Myometrial cell (primary cell): ENCODE measurements at places on chromosomes 2 and 18. TPM values are rescaled to one million over a fixed set of nuclear protein-coding genes. Genes with fewer than 3 reads are reported as not detected.

ALK gene
- total RNA-seq = not detected in 2 replicates

PPP1R1C gene
- total RNA-seq = 0.29 TPM in 1 of 2 replicates, not detected in the other

ALKAL2 gene
- not detected in 2 replicates for total RNA-seq

NPHP1 gene
- 4.3 and 6.7 TPM in 2 replicates for total RNA-seq

MALL gene
- total RNA-seq = 204 and 210 TPM in 2 replicates

AMMECR1L gene
- 6.9 and 8.5 TPM in 2 replicates for total RNA-seq

MAP3K20 gene
- total RNA-seq = 43.1 and 47.9 TPM in 2 replicates

KRTCAP3 gene
- total RNA-seq = not detected in 2 replicates

PJVK gene
- 0.35 and 1.4 TPM in 2 replicates for total RNA-seq

DSC2 gene
- total RNA-seq = not detected in 2 replicates

FEV gene
- not detected in 2 replicates for total RNA-seq

RAB6C gene
- total RNA-seq = not detected in 2 replicates

GREB1L gene
- 0.89 and 1.2 TPM in 2 replicates for total RNA-seq

RRM2 gene
- 95.7 and 98.9 TPM in 2 replicates for total RNA-seq

ZNF385B gene
- total RNA-seq = not detected in 2 replicates

CPLX4 gene
- not detected in 2 replicates for total RNA-seq

NDC80 gene
- total RNA-seq = 16.4 and 21.1 TPM in 2 replicates

IL37 gene
- not detected in 2 replicates for total RNA-seq

TMEM163 gene
- not detected in 2 replicates for total RNA-seq

OXER1 gene
- not detected in 2 replicates for total RNA-seq
